NCI-H187 treated with DMSO at 0.1 percent for 48 hours (cell line): ENCODE measurements at places on chromosomes 3 and 15.
A peak's percentile ranks its signal among the peaks of the same experiment; 100 is the strongest.

GRCh38 chr3:55792009-55792408, 304.9 kb upstream of the WNT5A start:
- DNase-seq: no peak

- no peak for DNase-seq
Measured at GRCh38 chr15:27608248-27608647, 490.9 kb downstream of the OCA2 start.

GRCh38 chr15:38414357-38414756, 39.6 kb upstream of the FAM98B start:
- no peak for DNase-seq

GRCh38 chr15:62262305-62262941, 97.3 kb upstream of the C2CD4B start:
- DNase-seq: no peak

DNA sequence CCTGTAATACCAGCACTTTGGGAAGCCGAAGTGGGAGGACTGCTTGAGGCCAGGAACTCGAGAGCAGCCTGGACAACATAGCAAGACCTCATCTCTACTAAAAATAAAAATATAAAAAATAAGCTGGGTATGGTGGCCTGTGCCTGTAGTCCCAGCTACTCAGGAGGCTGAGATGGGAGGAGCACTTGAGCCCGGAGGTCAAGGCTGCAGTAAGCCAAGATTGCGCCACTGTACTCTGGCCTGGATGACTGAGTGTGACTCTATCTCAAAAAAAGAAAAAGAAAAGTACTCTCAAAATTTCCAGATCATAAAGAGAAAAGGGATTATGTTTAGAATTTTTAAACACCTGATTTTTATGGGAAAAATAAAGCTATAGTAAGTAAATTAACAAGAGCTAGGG, 24.1 kb downstream of the SLC51A start:
- no peak for DNase-seq

GRCh38 chr15:27028858-27029477, 58.0 kb downstream of the GABRG3 start:
- DNase-seq: no peak

GRCh38 chr3:42711491-42712343, 9.1 kb upstream of the HHATL start:
- DNase-seq: no peak

DNA sequence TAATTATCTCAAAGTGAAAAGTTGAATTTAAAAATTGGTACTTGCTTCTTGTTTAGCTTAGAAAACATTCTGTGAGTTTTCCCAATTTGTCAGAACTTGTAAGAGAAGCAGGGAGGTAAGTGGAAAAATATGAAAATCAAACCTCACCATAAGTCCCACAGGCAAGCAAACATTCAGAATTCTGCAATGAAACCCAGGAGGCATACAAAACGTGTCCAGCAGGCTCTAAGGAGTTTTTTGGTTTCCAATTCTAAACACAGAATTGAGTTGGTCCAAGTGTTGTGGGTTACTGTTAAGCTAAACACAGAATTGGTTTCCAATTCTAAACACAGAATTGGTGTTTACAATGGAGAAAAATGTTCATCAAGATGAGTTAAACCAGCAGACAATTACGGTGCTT, 27.1 kb upstream of the ACKR4 start:
- no peak for DNase-seq

DNA sequence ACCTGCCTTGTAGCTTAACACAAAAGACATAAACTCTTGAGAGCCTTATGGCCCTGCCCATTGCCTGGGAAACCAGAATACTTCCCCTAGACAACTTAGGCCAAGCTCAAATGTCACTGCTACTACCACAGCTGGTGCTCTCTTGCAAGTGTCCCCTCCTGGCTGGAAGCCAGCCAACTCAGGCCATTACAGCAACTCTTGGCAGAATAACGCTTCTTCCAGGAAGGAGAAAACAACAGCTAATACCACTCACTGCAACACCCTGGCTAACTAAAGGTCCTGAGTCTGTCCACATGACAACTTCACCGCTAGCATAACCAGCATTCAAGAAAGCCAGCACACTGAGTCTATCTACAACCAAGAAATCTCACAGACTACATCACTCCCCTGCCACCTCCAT, 5.1 kb upstream of the B4GALT4 start:
- DNase-seq: no peak

GRCh38 chr3:75192146-75192616, 471.9 kb upstream of the FRG2C start:
- DNase-seq: no peak

GRCh38 chr3:152254041-152254440, 14.7 kb upstream of the MBNL1 start:
- DNase-seq: no peak

DNA sequence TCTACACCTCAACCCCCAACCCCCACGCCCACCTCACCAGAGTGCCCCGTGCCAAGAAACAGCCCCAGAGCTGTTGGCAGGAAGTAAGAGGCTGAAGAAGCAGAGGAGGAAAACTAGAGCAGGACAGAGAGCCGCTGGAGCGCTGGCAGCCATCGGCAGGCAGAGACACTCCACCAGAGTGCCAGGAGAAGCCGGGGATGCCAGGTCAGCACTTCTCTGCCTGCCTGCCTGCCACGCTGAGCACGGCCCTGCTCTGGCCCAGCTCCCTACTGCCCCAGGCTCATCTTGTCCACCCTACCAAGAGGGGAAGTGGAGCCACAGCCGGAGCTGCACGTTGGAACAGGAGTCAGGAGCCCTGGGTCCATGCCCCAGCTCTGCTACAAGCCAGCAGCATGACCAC, 29.7 kb downstream of the CACNA2D2 start:
- DNase-seq: no peak

DNA sequence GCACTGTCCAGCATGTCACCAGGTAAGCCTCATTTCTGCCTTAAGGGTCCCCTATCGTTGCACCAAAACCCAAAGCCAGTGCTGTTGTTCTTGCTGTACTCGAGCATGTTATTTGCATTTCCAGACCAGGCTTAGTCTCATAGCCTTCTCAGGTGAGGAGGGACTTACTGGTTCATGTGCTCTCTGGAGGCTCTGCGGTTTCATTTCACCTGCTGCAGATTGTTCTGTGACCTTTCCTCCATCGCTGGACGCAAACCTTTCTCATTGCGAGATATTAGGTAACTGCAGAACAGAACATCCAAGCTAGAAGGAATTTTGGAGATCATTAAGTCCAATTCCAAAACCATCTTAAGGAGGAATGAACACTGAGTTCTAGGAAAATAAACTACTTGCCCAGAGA, 187.3 kb upstream of the BCL6 start:
- no peak for DNase-seq

DNA sequence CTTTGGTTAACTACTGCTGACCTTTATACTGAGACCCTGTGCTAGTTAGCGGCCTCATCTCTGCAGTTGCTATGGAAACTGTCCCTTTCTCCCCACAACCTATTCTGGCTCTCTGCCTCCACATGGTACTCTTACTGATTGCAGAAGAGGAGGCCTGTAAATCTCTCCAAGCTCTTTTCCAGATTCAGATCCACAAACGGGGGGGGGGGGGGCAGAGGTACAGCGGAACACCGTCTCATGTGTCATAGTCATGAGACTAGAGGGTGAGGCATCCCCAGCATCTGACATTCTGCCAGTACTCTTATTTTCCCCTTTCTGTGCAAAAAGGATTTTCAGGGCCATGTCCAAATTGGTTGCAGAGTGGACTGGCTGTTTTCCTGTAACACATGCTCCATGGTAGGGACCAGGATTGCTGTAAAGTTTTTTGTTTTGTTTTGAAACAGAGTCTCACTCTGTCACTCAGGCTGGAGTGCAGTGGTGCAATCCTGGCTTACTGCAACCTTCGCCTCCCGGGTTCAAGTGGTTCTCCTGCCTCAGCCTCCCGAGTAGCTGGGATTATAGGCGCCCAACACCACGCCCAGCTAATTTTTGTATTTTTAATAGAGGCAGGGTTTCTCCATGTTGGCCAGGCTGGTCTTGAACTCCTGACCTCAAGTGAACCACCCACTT, 8.3 kb upstream of the MAP1A start:
- no peak for DNase-seq

GRCh38 chr3:197367081-197367780, 68.8 kb upstream of the DLG1 start:
- peak; percentile 63 for DNase-seq

- no peak for DNase-seq
Measured at GRCh38 chr3:197420115-197420514, 121.7 kb upstream of the DLG1 start.

DNA sequence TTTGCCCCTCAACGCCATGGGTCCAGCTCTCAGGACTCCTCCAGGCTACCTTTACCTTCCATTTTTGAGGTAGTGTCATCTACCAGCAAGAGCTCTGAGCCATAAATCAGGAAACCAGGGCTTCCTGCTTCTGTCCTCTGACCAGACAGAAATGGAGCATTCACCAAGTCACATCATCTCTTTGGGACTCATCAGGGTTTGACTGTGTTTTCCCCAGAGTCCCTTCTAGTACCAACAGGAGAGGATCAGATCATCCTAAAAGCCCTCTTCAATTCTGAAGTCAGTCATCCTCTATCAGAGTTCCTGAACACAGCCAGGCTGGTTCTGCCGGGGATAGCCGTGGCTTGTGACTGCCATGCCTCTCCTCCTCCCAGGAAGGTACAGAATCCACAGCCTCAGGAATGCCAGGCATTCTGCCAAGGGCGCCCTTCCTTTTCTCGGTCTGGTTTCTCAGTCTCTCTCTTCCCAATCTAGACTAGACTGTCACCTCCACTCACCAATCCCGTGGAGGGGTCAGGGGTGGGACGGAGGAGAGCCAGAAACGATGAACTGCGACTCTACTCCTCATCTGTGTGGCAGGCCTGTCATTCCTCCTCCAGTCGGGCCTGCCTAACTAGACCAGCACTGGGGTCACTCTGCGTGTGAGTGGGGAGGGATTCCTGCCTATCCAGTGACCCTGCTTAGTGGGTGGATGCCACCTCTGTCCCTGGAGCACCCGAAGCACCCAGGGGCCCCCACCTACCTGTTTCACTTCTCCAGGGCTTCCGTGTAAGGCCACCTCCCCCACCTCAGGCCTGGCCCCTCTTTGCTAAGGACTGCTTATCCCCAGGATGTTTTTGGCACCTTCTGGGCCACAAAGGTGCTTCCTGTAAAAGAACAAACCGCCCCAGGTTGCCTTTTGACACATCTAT, 30.9 kb downstream of the CCNL1 start:
- peak; percentile 24 for DNase-seq

DNA sequence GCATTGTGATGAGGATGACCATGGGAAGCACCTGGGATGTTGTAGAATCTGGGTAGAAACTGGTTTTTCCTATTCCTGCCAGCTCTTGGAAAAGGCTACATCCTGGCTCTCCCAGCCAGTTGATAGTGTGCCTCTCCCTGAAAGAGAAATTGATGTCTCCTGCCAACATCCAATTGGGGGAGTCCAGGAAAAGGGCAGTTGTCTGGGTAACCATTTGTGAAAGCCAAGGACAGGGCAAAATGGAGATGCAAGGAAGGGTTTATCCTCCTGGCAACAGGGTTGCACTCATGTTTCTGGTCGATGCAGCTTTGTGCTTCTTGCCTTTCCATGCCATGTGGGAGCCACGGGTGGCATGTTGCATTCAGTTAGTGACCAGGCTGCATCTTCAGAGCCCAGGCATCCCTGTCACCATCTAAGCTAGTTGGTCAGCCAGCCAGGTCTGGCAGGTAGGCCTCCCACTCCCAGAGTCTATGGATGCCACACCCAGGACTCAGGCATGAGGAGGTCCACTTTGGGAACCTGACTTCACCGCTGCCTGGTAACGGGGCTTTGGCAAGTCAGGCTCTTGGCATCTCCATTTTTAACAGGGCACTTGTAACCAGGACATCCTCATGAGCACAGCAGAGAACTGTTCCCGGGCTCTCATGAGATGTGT, 153.5 kb downstream of the DNAJB8 start:
- no peak for DNase-seq

GRCh38 chr3:77414881-77415280, 375.0 kb downstream of the ROBO2 start:
- no peak for DNase-seq

DNA sequence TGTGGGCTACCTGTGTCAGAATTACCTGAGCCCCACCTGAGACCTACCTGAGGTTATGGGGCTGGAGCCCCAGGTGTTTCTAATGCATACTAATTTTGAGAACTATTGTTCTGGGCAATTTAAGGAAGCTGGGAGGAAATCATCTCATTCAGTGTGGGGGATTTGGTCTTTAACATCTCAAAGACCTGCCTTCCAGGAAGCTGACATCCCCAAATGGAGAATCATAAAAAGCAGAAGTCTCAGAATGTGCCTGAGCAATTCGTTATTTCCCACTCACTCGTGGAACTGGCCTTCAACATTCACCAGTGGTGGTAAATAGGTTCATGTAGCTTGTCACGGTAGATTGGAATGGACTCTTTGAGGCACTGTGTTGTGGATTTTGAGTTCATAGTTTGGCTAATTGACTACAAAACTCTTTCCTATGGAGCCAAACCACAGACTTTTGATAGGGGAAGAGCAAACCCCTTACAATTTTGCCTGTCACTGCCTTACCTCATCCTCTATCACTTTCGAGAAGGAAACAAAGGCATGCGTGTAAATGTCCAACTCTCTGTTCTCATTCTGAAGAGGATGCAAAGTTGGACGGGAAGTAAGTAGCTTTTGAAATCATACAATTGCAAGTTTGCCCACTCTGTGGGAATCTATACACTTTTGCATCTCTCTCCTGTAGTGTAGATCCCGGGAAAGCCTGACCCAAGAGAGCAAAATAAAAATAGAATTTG, 521.0 kb upstream of the MDFIC2 start:
- DNase-seq: no peak

GRCh38 chr3:39814007-39814406, 4.6 kb downstream of the MYRIP start:
- DNase-seq: no peak

DNA sequence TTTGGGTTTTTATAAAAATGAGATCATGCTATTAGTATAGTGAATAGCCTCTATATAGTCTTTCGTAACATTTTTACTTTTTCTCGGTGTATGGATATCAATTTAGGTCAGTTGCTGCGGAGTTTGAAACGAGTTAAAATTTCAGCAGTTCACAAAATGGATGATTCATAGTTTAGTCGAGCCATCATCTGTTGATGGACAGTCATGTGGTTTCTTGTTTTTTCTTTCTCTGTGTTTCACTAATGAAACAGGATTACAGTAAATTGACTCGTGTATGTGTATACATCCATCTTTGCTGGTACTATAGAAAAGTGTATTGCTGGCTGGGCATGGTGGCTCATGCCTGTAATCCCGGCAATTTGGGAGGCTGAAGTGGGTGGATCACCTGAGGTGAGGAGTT, 106.8 kb downstream of the IGF1R start:
- DNase-seq: no peak

- DNase-seq: no peak
Measured at GRCh38 chr3:175865724-175866123, 1006.6 kb downstream of the NAALADL2 start.

- no peak for DNase-seq
Measured at GRCh38 chr3:125079675-125080045, 23.9 kb upstream of the HEG1 start.

- DNase-seq: no peak
Measured at GRCh38 chr15:95698951-95699350, 631.5 kb upstream of the NR2F2 start.

GRCh38 chr3:88408935-88409334, 259.2 kb downstream of the C3orf38 start:
- no peak for DNase-seq
